ENCODE measurements at places on chromosomes 11 and 22. TPM values are rescaled to one million over a fixed set of nuclear protein-coding genes. Genes with fewer than 3 reads are reported as not detected.

PGR gene
- not detected for total RNA-seq

PAMR1 gene
- total RNA-seq, result not detected

DNA sequence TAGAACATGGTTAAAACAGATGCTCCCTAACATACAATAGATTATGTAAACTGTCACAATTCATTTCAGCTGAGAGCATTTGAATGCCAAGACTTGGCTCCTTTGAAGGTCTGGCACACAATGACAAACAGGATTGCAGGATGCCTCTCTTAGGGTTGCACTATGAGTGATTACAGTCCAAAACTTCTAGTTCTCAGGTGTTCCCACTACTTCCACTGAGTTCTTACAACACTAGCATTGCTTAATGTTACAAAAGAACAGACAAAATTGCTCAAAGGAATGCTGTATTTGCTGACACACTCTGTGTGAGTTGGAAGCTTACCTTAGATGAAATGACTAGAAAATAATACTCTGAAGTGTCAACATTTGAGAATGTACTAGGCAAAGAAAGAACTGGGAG is 2413.8 kb upstream of the RAG2 start:
- DNase-seq, result no peak

DNA sequence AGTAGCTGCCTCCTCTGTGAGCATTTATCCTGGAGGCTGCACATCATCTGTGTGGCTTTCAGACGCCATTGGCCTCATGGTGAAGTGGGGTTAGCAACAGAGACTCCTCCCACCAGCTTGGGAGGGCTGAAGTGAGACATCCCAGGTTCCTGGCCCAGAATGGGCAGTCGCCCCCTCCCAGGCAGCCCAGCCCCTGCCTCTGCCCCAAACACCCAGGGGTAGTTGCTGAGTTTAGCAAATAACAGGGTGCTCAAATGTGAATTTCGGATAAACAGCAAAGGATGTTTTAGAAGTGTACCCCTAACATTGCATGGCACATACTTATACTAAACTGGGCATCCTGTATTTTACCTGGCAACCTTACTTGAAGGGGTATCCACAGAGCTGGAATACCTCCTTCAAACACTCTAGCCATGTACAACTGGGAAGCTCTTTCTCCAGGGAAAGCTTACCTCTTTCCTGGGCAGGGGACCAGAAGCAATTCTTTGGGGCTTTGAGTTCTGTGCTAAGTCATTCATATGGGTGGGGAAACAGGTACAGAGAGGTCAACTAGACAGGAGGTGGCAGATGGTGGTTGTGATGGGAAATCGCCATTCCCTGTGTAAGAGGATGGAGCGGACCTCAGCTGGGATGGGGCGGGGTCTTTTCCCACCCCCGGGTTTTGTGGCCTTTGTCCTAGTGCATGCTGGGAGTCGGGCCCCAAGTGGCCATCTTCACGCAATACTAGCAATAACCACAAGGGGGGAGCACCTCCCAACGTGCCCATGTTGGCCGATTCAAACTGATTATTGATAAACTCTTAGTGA is 19.3 kb downstream of the MTFP1 start:
- peak; percentile 79 for DNase-seq

DNA sequence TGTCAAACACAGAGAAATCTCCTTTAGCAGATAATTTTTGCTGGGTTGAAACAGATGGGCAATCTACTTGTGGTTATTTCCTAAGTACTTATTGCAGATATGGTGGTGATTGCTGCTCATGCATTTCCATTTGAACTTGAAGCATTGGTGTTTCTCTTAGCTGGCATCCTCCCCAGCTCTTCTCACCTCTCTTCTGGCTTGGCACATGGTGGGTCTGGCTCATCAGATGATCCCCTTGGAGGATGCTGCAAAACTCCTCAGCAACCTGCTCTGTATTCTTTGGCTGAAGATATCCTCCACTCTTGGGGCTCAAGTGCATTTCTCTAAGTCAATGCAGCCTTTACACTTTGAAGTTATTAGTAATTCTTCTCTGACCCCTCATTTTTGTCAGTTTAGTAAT is 87.3 kb upstream of the MYO18B start:
- no peak for DNase-seq

DNA sequence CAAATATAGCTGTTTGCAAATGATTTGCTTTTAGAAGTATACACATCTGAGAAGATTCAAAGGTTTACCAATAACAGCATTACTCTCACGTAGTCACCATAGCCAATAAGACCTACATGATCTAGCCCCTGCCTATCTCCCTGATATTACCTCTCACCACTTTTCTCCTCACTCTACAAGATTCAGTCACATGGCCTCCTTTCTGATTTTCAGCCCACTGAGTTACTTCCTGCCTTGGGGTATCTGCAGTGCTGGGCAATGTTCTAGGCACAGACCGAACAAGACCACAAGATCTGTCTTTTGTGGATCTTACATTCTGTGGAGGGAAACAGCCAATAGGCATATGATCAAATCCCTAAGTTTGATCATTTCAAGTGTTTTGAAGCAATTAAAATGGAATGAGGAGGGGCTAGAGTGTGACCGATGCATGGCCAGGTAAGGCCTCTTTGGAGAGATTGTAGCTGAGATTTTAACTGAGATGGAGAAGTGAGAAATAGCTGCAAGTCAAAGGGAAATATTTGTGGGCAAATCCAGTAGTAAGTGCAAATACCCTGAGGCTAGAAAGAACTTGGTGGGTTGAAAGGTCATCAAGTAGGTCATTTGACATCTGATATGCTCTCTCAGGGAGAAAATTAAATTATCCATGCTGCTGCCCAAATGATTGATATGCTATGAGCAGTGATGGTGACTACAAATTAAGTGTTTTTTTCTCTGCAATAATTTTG is 43.1 kb downstream of the ARL14EP start:
- DNase-seq, result no peak

Data from activated naive CD4-positive, alpha-beta T cell treated with anti-CD3 and anti-CD28 coated beads, Interleukin-2, amount 50 U/mL, for 72 hours (primary cell).